ENCODE measurements at places on chromosomes 11 and 22.

DNA sequence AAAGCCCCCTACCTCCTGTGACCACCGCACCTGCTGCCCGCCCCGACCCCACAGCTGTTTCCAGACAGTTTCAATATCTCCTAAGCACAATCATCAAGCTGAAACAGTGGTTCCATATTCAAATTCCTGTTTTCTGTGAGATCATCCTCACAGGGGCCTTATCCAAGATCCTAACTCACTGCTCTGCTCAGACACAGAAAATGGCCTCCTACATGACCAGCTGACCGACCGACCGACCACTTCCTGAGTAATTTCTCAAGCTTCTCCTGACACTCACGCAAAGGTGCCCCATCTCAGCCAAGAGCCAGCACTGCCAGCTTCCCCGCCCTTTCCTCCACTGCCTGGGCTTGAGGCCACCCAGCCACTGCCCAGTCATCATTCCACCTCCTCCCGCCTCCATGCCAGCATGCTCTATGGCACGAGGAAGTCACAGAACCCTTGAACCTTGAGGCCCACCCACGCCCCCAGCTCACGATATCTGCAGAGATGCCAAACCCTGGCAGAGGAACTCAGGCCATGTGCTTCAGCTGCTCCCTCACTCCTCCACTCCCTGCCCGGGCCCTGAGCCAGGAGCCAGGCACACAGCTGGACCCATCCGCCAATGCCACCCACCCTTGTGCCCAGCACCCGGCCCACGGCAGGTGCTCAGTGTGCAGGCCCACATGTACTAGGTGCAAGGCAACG, 14.0 kb downstream of the KIAA0930 start:
- no peak for DNase-seq
- no peaks in the 10 kb centered on the region for H3K27me3 ChIP-seq
- no peak overlapping the region for H3K27ac ChIP-seq
- H3K4me1 ChIP-seq: no peaks in the 10 kb centered on the region

DNA sequence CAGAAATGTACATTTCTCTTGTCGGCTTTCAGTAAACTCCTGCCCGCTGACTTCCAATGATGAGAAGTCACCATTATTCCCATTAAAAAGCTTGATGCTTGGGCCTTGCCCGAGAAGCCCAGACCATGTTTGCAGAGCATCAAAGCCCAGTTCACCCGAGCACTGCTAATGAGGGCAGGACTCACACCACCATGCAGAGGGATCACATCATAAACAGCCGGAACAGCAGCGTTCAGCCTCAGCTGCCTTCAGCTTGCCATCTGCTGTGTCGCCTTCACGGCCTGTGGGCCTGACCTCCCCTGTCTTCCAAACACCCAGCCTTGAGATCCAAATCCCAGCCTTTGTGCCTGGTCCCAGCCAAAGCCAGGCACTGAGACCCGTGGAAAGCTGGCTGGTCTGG, 105.4 kb upstream of the CSNK2A3 start:
- no peaks in the 10 kb centered on the region for H3K36me3 ChIP-seq
- H3K27me3 ChIP-seq: no peaks in the 10 kb centered on the region
- H3K27ac ChIP-seq: no peak overlapping the region
- DNase-seq: no peak
- H3K4me1 ChIP-seq: no peaks in the 10 kb centered on the region

DNA sequence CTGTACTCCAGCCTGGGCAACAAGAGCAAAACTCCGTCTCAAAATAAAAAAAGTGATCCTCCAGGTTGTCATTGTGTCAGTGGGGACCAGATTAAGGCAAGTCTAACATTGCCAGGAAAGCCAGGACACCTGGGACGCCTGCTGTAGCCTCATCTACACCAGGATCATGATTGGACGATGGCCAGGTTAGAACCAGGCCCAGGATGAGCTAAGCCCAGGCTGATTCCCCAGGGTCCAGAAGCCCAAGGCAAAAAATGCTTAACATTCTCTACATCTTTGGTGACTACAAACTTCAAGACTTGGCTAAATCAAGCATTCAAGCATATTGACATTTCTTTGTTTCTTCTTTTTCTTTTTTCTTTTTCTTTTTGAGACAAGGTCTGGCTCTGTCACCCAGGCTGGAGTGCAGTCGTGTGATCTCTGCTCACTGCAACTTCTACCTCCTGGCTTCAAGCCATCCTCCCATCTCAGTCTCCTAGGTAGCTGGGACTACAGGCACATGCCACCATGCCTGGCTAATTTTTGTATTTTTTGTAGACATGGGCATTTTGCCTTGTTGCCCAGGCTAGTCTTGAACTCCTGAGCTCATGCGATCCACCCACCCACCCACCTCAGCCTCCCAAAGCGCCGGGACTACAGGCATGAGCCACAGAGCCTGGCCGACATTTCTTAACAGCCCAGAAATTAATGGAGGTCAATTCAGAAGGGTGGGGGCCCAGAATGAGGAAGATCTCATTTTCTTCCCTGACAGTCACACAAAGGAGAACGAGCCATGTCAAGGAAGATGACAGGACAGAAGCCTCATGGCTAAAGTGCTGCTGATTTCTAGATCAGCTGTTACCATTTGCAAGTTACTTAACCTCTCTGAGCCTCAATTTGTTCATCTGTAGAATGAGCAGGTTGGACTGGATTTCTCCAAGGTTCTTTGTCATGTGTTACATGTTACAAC, 12.5 kb upstream of the PTPRJ start:
- no peaks in the 10 kb centered on the region for H3K4me1 ChIP-seq
- DNase-seq: peak; percentile 59
- H3K27ac ChIP-seq: no peak overlapping the region
- no peaks in the 10 kb centered on the region for H3K36me3 ChIP-seq
- no peaks in the 10 kb centered on the region for H3K27me3 ChIP-seq
- no peak overlapping the region for H3K4me3 ChIP-seq

- H3K36me3 ChIP-seq: no peaks in the 10 kb centered on the region
- DNase-seq: no peak
- no peak overlapping the region for H3K27ac ChIP-seq
- no peaks in the 10 kb centered on the region for H3K27me3 ChIP-seq
- no peak overlapping the region for H3K4me3 ChIP-seq
- no peaks in the 10 kb centered on the region for H3K4me1 ChIP-seq
Measured at GRCh38 chr11:64157631-64158394, 8.1 kb downstream of the MACROD1 start.

DNA sequence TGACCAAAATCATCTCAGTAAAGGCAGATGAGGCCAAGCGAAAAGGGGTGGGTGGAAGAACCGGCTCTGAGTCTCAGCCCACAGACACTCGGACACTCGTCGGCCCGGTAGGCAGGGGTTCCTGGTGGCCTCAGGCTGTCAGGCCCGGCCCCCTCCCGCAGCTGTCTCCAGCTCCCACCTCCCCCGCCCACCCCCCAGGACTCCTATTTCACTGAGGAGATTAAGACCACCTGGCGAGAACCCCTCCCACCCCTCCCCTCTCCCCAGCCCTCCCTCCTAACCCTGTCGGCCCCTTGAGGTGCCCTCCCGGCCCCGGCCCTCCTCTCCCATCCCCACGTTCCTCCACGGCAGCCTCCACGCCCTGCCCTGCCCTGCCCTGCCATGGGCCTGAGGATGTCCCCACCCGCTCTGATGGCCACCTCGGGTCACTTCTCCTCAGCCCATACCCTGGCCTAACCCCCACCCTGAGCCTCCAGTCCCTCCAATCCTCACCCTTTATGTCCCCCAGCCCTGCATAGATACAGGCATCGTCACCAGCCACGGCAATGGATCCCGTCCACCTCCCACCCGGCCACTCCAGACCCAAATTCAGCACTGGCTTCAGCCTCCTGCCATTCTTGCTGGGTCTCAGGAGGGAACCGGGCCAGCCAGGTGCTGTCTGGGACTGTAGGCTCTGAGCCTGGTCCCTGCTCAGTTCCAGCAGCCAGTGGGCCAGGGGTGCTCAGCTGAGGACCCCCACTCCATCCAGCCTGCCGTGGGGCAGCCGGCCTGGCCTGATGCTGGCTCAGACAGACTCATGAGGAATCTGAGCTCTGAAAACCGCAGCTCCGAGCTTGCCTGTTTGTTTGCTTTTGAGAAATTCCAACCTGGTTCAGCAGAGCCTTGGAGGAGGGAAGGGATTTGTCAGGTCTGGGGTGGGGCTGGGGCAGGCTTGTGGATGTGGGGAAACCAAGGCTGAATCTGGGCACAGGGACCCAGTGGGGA, 9.8 kb upstream of the TBX1 start:
- H3K4me3 ChIP-seq: no peak overlapping the region
- no peaks in the 10 kb centered on the region for H3K4me1 ChIP-seq
- no peaks in the 10 kb centered on the region for H3K36me3 ChIP-seq
- H3K27me3 ChIP-seq: peaks cover 29% of the 10 kb centered on the region
- DNase-seq: peak; percentile 13

GRCh38 chr22:36816339-36816635, 548 bp downstream of the PVALB start:
- H3K4me3 ChIP-seq: no peak overlapping the region
- H3K36me3 ChIP-seq: no peaks in the 10 kb centered on the region
- H3K27ac ChIP-seq: no peak overlapping the region
- peaks cover 38% of the 10 kb centered on the region for H3K27me3 ChIP-seq
- no peaks in the 10 kb centered on the region for H3K4me1 ChIP-seq

All from fibroblast of lung (primary cell).